ENCODE measurements at places on chromosomes 1 and 21. TPM values are rescaled to one million over a fixed set of nuclear protein-coding genes. Genes with fewer than 3 reads are reported as not detected.

CYP4A22 gene
- total RNA-seq = not detected

PRCC gene
- 51.2 TPM for total RNA-seq

CD84 gene
- 6.2 TPM for total RNA-seq

PCAT6 gene
- total RNA-seq = 1.4 TPM

SLC22A15 gene
- 4.8 TPM for total RNA-seq

S100A8 gene
- total RNA-seq = 6.7 TPM

EPHB2 gene
- total RNA-seq = 72.8 TPM

EDN2 gene
- total RNA-seq = 19.3 TPM
